ENCODE measurements at places on chromosomes 13 and 19. TPM values are rescaled to one million over a fixed set of nuclear protein-coding genes. Genes with fewer than 3 reads are reported as not detected.

- H3K36me3 ChIP-seq = no peaks in the 10 kb centered on the region
- no peak for DNase-seq
- H3K4me3 ChIP-seq = no peak overlapping the region
These were observed 99.4 kb downstream of the WASF3 start for GRCh38 chr13:26656919-26657318.

DNA sequence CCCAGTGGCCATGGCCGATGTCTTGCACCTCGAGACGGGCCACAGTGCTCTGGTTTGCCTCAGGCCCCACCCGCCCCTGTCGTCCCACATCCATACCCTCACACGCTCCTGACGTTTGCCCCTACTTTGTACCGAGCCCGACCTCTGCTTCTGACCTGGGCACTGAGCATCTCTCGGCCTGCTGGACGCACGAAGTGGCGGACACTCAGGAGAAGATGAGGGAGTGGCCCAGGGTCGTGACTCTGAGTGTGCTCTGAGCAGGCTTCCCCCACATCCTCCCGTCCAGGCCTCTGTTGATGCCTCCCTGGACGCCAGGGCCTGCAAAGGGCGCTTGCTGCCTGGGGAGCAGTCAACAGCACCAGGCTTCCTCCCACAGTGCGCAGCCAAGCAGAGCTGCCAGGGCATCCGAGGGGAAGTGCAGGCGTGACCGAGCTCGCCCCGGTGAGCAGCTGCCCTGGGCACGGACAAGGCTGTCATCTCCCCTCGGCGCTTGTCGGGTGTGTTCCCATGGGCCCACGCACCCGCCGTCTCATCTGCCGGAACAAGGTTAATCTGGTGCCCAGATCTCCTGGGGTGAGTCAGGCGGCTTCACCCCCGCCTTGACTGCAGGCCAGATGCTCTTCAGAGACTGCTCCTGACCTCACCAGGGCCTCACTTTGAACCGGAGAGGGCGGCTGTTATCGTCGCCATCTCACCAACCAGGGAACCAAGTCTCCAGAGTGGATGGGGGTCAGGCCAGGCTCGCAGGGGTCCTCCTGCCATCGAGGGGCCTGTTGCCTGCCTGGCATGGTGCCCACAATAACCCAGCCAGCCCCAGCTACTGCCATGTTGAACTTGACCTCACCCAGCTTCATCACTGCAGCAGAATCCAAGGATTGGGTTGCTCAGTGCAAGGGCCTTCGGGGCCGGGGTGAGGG, 27.2 kb downstream of the COMP start:
- no peak overlapping the region for H3K27ac ChIP-seq
- H3K4me1 ChIP-seq = peaks cover 15% of the 10 kb centered on the region
- no peak overlapping the region for H3K4me3 ChIP-seq
- peaks cover 7% of the 10 kb centered on the region for H3K36me3 ChIP-seq
- H3K27me3 ChIP-seq = no peaks in the 10 kb centered on the region
- DNase-seq = no peak

GRCh38 chr13:97372936-97373335, 61.0 kb upstream of the RAP2A start:
- no peak overlapping the region for H3K4me3 ChIP-seq
- no peaks in the 10 kb centered on the region for H3K27me3 ChIP-seq

Gene CEBPA
- 8.5 TPM for total RNA-seq

DNA sequence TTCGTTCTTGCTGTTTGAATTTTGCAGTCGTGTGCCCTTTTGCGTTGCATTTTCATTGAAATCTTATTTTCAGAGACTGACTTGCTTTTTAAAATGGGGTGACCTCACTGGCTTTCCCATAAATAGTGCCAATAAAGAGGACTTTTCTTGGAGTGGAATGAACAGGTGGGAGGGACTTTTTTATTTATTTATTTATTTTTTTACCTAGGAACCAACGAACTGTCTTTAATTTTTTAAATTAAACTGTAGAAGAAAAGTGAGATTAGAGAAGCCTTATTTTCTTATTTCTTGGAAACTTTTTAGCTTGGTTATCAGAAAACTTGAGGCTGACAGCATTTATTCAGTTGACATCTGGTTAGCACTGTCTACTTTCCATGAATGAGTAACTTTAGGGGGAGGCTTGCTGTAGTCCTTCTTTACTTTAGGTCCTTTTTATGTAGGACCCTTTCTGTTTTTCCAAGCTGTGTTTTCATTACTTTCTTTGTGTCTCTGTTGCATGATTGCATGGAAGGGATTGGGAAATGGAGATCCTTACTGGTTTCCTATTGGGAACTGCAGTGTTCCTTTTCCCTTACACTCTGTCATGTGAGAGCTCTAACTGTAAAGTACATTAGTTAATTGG, 1.7 kb downstream of the SLAIN1 start:
- H3K36me3 ChIP-seq = no peaks in the 10 kb centered on the region
- peaks cover 45% of the 10 kb centered on the region for H3K27me3 ChIP-seq
- DNase-seq = no peak
- peak overlapping the region; percentile 89 for H3K4me3 ChIP-seq

DNA sequence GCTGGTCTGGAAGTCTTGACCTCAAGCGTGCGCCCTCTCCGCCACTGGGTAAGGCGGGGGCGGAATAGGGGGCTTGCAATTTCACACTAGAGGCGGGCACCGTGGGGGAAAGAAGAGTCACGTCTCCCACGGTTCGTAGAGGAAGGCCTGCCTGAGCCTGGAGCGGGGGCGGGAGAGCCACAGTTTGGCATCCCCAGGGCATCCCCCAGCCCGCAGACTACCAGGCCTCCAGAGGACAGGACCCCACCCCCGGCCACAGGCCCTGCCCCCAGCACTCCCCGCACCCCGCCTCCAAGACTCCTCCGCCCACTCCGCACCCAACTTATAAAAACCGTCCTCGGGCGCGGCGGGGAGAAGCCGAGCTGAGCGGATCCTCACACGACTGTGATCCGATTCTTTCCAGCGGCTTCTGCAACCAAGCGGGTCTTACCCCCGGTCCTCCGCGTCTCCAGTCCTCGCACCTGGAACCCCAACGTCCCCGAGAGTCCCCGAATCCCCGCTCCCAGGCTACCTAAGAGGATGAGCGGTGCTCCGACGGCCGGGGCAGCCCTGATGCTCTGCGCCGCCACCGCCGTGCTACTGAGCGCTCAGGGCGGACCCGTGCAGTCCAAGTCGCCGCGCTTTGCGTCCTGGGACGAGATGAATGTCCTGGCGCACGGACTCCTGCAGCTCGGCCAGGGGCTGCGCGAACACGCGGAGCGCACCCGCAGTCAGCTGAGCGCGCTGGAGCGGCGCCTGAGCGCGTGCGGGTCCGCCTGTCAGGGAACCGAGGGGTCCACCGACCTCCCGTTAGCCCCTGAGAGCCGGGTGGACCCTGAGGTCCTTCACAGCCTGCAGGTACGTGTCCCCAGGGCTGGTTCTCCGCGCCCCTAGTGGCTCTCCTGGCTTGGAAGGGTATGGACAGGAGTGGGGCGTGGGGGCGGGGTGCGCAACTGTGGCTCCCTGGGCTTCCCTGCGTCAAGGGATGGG, at the start of gene ANGPTL4:
Gene ANGPTL4, plus strand, starts transcription at position 353 of the 969 bp plus-strand sequence. Its CDS starts 167 bp downstream, at position 520.
- H3K27ac ChIP-seq = peak within 1 kb of the TSS; percentile 83
- H3K4me3 ChIP-seq = peak within 1 kb of the TSS; percentile 72
- peaks cover 51% of the 10 kb centered on the region for H3K27me3 ChIP-seq
- DNase-seq = peak; percentile 31
- peaks cover 34% of the 10 kb centered on the region for H3K4me1 ChIP-seq
- peaks cover 2% of the 10 kb centered on the region for H3K36me3 ChIP-seq

DNA sequence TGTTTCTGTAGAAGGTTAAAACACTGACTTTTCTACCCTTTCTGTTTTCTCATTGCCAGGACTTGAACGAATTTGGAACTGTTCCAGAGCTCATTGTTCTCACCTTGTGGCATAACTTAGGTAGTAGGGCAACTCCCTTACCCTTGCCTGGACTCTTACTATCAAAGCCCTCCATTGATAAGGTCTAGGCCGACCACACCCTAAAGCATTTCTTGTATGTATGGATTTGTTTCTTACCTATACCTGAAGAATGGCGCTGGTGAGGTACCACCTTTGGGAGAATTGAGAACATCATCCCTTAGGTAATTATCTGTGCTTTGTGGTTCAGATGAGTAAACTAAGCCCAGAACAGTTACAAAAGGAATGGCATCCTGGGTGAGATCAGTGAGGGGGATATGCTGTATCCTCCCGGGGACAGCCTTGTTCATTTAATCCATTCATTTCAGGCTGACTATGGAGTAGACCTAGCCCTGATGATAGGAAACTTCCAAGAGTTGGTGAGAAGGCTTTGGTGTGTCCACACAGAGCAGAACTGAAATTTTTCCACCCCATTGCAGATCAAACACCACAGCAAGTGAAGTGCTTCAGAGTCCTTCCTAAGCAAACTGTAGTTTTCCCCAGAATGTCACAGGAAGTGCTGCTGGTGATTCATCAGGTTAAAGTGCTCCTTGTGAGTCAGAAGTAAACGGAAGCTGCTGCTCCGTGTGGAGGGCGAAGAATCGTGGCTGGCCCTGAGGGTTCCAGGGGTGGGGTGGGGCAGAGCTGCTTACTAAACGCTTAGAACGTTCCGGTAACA, 113.0 kb downstream of the TEX26 start:
- no peaks in the 10 kb centered on the region for H3K36me3 ChIP-seq
- H3K27ac ChIP-seq = peak overlapping the region; percentile 40
- H3K4me1 ChIP-seq = peaks cover 10% of the 10 kb centered on the region
- H3K27me3 ChIP-seq = no peaks in the 10 kb centered on the region
- no peak overlapping the region for H3K4me3 ChIP-seq
- no peak for DNase-seq

DNA sequence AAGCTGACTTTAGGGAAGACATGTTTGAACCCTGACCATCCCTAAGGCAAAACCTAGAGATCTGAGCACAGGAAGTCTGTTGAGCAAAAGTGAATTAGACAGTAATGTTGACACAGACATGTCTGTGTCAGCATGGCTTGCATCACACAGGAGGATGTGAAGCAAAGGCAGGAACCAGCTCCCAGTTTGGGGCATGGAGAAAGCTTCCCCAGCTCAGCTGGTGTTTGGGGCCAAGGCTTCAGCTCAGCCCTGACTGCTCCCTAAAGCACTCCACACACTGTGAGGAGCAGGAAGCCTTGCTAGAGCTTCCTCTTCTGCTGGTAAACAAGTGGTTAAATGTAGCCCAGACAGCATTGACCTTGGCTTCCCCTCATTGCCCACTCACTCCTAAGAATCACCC, 153.8 kb upstream of the UBL3 start:
- no peak overlapping the region for H3K27ac ChIP-seq
- peaks cover 2% of the 10 kb centered on the region for H3K27me3 ChIP-seq
- H3K36me3 ChIP-seq = no peaks in the 10 kb centered on the region
- H3K4me1 ChIP-seq = peaks cover 2% of the 10 kb centered on the region
- DNase-seq = no peak

DNA sequence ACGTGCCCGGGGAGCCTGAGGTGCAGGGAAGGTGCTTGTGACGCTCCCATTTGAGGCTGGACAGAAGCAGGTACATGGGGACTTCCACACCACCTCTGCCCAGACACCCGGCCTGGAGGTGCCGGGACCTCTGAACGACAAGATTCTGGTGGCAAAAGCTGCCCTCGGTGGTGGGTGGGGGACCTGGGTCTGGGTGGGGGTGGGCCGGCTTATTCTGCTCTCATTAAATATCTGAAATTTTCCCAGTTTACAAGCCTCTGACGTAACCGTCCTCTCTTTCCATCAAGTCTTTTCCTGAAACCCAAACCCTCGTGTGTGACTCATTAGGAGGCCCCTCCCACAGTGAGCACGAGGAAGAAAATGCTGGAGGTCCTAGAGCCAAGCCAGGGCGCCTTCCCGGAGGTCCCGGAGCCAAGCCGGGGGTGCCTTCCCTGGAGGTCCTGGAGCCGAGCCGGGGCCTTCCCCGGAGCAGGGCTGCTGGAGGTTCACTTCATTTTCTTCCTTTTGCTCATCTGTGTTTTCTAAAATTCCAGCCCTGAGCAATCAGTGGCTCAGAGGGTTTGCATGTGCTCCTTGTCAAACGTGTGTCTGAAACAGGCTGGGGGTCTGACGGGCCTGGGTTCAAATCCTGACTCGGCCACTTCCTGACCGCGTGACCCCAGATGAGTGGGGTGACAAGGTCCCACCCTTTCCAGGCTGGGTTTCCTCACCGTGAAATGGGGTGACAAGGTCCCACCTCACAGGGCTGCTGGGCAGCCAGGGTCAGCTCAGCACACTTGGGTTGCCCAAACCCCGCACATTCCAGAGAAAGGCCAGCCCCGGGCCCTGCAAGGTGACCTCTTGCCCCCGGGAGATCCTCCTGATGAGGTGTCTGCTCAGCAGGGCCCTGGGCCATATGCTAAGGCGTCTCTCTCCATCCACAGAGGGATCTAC, 10.0 kb downstream of the CFD start:
- no peak overlapping the region for H3K4me3 ChIP-seq
- no peak overlapping the region for H3K27ac ChIP-seq
- H3K36me3 ChIP-seq = peaks cover 19% of the 10 kb centered on the region
- H3K27me3 ChIP-seq = peaks cover 2% of the 10 kb centered on the region

DNA sequence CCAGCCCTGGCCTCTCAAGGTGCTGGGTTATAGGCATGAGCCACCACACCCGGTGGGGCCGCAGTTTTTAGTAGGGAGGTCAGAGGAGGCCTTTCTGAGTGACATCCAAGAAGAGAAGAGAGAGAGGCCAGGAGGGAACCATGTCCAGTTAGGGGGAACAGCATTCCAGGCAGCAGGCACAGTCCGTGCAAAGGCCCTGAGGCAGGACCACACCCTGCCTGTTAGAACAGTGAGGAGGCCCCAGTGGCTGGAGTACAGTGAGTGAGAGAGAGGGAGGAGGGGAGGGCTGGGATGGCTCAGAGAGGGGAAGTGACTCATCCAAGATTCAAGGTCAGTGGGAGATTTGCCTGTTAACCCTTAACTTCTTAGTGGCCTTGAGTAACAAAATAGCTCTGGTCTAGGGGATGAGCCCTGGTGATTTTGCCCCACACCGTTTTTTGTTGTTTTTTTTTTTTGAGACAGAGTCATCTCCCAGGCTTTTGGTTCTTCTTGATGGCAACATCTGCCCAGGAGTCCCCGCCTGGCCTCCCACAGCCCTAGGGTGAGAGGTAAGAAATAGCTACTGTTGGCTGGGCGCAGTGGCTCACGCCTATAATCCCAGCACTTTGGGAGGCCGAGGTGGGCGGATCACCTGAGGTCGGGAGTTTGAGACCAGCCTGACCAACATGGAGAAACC, 2.7 kb upstream of the PLIN3 start:
- no peak overlapping the region for H3K27ac ChIP-seq
- no peak for DNase-seq
- peaks cover 6% of the 10 kb centered on the region for H3K4me1 ChIP-seq
- H3K27me3 ChIP-seq = no peaks in the 10 kb centered on the region

GRCh38 chr13:27504128-27504867, 53.9 kb upstream of the MTIF3 start:
- no peaks in the 10 kb centered on the region for H3K36me3 ChIP-seq
- H3K27ac ChIP-seq = no peak overlapping the region
- peaks cover 30% of the 10 kb centered on the region for H3K4me1 ChIP-seq
- DNase-seq = no peak
- H3K27me3 ChIP-seq = peaks cover 61% of the 10 kb centered on the region
- no peak overlapping the region for H3K4me3 ChIP-seq

Gene NLRP5
- not detected for total RNA-seq

- H3K36me3 ChIP-seq = peaks cover 4% of the 10 kb centered on the region
- H3K4me3 ChIP-seq = no peak overlapping the region
- H3K27ac ChIP-seq = peak overlapping the region; percentile 98
- H3K27me3 ChIP-seq = no peaks in the 10 kb centered on the region
These were observed 64.7 kb downstream of the COL4A2 start for GRCh38 chr13:110371550-110372465.

Measured in mesothelial cell of epicardium (in vitro differentiated cells).